Sigmoid colon (tissue), 7 donors: ENCODE measurements at places on chromosomes 6 and 20.
A peak's percentile ranks its signal among the peaks of the same experiment; 100 is the strongest.

GRCh38 chr6:47254906-47255305 lies 54.8 kb downstream of the TNFRSF21 start:
- no peak for DNase-seq

DNA sequence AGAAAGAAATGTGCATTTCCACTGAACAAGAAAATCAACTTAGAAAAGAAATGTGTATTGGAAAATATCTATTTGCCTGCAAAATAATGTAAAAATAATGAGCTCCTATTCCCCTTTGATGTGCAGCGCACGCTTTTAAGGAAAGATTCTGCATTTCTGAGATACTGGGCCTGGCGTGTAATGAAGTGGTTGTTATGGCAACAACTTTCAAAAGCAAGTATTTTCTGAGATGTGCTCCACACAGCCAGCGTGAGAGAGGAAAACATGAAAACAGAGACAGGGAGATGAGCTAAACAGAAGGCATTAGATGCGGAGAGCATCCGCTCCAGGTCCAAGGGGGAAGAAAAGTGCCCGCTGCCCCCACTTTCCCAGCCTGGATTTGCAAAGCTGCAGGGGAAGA lies 39.1 kb upstream of the GTSF1L start:
- DNase-seq: no peak

- no peak for DNase-seq
These were observed 222.1 kb upstream of the SULF2 start for GRCh38 chr20:48007351-48007750.

- DNase-seq: no peak
These were observed 155.4 kb upstream of the BMP2 start for GRCh38 chr20:6611911-6612605.

- DNase-seq: no peak
These were observed 1.3 kb upstream of the RAMACL start for GRCh38 chr6:166587631-166588413.

DNA sequence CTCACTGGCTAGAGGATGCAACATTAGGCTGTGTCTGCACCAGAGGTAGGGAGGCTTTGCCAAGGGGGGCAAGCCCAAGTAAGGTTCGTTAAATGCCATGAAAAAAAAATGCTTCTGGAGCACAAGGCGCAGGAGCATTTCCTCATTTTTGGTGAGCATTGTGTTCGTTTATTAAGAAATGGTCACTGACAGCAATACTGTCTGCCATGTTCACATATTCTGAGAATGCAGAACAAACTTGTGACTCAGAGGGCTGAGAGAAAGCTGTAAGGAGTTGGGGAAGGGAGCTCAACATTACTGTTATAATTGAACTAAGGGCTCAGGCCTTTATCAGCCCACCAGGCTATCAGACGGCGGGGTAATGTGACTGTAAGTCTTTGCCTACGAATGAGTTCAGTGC lies 465.4 kb upstream of the BTBD3 start:
- DNase-seq: no peak

DNA sequence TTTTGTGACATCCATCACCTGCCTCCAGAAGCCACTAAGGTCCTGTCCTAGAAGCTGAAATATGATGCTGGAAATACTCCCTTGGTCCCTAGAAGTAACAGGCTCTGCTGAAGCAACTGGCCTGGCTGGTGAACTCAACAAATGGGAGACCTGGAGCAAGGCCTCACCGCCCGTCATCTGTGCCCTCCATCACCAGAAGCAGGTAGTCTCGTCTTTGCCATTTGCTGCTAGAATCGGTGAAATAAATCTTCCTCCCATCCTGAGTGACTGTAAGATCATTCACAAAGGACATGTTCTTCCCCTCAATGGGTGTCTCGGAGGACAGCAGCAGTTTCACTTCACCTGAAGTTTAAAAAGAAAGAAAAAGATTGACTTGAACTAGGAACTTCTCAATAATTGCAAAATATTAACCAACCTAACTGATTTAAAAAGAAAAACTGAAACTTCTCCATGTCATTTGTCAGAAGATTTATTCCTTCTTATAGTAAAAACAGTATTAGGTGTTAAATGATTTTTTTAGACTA lies 21.0 kb downstream of the CST7 start:
- DNase-seq: peak; percentile 27

- no peak for DNase-seq
These were observed 109.5 kb upstream of the CLDN20 start for GRCh38 chr6:155154158-155154830.

DNA sequence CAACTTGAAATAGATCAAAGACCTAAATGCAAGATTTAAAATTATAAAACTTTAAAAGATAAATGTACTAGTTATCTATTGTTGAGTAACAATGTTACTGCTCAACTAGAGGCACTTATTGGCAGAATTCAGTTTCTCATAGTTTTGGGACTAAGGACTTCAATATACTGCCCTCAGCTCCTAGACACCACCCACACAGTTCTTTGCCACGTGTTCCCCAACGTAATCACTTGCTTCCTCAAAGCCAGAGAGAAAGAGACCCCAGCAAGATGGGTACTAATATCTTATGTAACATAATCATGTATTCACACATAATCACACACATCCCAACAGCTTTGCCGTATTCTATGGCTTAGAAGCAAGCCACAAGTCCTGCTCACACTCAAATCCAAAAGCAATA lies 50.3 kb upstream of the SLC22A16 start:
- DNase-seq: no peak

DNA sequence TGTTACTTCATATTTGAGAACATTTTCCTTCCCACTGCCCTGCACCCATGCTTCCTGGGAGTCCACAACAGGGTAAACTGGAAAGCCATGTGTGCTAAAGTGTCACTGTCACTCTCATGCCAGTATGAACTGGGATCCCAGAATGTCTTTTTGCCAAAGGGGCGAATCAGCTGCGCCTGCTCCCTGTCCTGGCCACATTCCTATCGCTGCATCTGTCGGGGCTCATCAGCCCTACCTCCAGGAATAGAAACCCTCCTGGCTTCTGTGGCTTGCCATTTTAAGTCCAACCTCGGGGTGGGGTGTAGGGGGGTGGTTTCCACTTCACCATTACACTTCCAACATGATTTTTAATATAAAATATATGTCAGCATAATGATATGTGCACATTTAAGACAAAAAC lies 933 bp downstream of the KLHL31 start:
- DNase-seq: no peak

GRCh38 chr6:122838060-122838780 lies 49.2 kb downstream of the SMPDL3A start:
- DNase-seq: no peak

GRCh38 chr6:36345681-36346466 lies 9.2 kb upstream of the BNIP5 start:
- no peak for DNase-seq

GRCh38 chr6:30894935-30895334 lies 10.6 kb downstream of the DDR1 start:
- no peak for DNase-seq

- DNase-seq: peak; percentile 82
These were observed 18.9 kb downstream of the PCNA start for GRCh38 chr20:5100684-5101347.

DNA sequence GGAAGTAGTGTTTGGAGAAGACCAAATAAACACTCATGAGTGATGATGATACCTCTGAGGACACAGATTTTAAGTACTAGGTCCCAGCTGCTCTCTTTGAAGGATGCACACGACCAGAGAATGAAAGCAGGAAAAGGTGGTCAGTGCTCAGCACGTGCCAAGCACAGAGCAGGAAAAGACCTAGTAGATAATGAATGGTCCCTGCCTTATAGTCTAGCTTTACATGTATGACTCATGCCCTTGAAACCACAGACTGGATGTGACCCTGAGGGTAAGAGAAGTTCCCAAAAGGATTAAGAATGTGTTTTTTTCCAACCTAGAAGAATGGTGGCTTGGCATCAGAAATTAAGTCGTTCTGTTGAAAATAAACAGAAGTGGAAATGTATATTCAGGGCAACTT lies 2.8 kb upstream of the MC3R start:
- DNase-seq: no peak

GRCh38 chr20:57528148-57528547 lies 3.2 kb upstream of the CTCFL start:
- DNase-seq: no peak

DNA sequence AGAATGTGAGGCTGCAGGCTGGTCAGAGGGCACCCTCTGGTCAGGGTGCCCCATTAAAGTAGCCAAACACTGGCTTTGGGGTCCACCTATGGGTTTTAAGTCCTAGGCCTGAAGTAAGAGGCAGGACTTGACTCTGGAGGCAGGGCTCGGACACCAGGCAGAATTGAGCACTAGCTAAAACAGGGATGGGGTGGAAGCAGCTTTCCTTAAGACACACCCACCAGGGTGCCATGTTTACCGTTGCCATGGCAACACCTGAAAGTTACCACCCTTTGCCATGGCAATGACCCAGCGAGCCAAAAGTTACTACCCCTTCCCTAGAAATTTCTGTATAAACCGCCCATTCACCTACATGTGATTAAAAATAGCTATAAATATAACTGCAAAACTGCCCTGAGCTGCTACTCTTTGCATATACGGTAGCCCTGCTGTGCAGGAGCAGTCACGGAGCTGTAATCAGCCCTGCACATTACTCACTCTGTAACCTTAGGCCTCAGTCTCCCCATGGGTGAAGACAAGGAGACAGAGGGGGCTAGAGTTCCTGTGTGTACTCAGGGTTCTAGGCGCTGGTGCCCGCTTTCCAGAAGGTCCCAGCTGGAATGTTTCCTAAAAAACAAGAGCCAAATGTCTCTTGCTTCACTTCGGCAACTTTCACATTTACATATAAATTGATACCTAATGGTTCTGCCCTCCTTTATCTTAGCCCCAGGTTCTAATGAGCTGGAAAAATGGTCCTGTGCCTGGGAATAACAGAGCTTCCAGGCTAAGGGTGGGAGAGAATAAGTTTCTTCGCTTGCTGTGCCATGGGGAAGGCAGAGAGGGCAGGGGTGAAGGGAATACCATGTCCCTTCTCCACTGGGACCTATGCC lies 27.2 kb upstream of the SRSF6 start:
- no peak for DNase-seq

DNA sequence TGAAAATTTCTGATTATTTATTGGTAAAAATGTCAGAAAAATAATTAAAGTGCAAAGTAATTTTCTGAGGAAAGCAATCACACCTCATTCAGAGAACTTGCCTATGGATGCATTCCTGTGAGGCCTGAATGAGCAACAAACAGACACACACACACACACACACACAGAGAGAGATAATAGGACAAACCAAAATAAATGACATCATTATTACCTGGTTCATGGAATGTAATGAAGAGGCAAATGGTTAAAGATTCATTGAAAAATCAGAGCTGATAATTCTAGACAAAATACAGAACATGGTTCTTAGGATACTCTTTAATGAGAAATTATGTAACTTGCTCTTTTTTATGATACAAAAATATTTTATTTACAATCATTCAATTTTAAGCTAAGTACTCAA lies 490.6 kb upstream of the POU3F2 start:
- no peak for DNase-seq

DNA sequence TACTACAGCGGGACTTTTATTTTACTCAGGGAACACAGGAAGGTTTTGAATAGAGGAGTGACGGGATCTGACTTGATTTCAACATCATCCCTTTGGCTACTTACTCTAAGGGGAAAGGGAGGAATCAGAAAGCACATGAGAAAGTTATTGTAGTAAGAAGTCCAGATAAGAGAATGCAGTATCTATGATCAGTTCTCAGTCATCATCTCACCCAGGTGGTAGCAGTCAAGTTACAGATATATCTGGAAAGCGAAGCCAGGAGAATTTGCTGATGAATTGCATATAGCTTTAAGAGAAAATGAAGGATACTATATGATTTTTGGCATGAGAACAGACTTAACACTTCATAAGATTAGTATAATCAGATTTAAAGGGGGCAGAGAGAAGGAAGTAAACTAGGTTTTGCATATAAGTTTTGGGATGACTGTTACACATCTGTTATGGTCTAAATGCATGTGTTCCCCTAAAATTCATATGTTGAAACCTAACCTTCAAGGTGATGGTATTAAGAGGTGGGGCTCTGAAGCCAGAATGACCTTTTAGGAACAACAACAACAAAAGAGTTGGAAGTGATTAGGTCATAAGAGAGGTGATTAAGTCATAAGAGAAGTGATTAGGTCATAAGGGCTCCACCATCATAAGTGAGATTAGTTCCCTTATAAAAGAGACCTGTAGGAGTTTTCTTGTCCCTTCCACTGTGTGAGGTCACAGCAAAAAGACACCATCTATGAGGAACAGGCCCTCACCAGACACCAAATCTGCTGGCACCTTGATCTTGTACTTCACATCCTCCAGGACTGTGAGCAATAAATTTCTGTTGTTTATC lies 6.7 kb downstream of the RAD21L1 start:
- no peak for DNase-seq

DNA sequence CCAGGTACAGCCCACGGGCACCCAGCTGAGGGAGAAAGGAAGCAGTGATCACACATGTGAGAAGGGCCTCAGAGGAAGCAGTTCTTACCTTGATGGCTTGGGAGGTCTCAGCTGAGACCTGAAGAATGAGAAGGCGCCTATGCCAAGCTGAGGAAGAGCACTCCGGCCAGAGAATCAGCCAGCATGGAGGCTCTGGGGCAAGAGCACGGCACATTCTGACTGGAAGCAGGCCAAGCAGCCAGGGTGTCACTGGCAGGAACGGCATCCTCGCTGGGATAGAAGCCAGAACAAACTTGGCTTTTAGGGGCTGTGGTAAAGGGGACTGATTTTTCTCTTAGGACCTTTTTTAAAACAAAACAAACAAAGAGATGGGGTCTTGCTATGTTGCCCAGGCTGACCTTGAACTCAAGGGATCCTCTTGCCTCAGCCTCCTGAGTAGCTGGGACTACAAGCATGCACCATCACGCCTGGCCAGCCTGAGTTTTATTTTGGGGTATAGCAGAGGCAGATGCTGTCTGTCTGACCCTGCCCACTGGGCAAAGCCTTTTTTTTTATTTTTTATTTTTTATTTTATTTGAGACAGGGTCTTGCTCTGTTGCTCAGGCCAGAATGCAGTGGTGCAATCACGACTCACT lies 17.6 kb downstream of the GHRH start:
- peak; percentile 77 for DNase-seq

GRCh38 chr6:156740604-156741003 lies 36.6 kb upstream of the ARID1B start:
- DNase-seq: no peak

- DNase-seq: peak; percentile 74
These were observed 36.3 kb upstream of the DACT2 start for GRCh38 chr6:168355716-168356522.

GRCh38 chr6:22964334-22964733 lies 395.0 kb downstream of the HDGFL1 start:
- no peak for DNase-seq

- DNase-seq: no peak
These were observed 98.8 kb downstream of the HUS1B start for GRCh38 chr6:558089-558488.

GRCh38 chr6:79783670-79784394 lies 152.7 kb downstream of the SH3BGRL2 start:
- no peak for DNase-seq

- DNase-seq: no peak
These were observed 8.7 kb upstream of the OSER1 start for GRCh38 chr20:44219170-44219730.

DNA sequence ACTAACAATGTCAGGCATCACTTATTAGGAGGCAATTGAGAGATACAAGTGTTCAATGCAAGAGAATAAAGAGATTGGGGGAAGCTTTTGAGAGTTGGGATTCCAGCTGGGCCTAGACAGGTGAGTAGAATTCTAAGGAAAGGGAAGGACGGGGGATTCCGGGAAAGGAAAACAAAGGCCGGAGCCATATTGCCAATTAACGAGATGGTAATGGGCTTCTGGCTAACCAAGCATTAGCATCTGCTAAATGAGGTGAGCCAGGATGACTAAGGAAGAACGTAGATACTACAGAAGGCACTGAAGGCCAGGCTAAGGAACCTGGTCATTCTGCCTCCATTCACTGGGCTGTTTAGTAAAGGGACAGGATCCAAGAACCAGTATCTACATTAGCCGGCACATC lies 10.5 kb downstream of the FYN start:
- no peak for DNase-seq

- no peak for DNase-seq
These were observed 116.6 kb downstream of the FOXC1 start for GRCh38 chr6:1726341-1726768.
